ENCODE measurements at places on chromosomes 1 and 21. TPM values are rescaled to one million over a fixed set of nuclear protein-coding genes. Genes with fewer than 3 reads are reported as not detected.
A peak's percentile ranks its signal among the peaks of the same experiment; 100 is the strongest.

DNA sequence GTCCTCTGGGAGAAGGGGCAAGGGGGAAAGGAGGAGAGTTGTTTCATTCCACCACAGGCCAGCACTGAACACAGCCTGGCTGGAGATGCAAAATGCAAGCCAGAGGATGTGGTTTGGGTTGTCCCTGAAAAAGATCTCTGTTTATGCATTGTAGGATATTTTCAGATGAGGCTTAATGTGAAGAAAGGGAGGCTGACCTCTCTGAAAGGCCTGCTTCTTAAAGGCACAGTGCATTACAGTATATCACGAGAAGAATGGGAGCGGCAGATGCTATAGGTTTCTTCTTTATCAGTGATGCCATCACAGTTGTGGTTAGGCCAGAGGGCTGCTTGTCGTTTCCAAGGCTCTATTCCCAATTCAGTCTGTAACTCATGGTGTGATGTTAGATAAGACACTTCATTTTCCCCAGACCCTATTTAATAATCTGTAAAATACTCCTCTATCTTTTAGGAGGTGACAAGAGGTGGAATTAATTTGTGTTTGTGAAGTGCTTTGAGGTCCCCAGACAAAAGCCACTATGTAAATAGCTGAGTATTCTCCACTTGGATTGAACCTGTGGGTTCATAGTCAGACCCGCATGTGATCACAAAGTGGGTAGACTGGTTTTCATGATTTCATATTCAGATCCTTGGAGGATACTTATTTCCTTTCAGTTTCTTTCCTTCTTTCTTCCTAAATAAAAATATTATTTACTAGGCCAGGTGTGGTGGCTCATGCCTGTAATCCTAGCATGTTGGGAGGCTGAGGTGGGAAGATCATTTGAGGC is 76.5 kb upstream of the WDR26 start:
- no peaks in the 10 kb centered on the region for H3K27me3 ChIP-seq
- H3K4me1 ChIP-seq, result peaks cover 21% of the 10 kb centered on the region
- no peaks in the 10 kb centered on the region for H3K36me3 ChIP-seq
- no peak overlapping the region for H3K27ac ChIP-seq
- DNase-seq, result no peak

- H3K4me3 ChIP-seq, result no peak overlapping the region
- H3K4me1 ChIP-seq, result peaks cover 7% of the 10 kb centered on the region
- H3K27me3 ChIP-seq, result no peaks in the 10 kb centered on the region
- DNase-seq, result no peak
- H3K27ac ChIP-seq, result no peak overlapping the region
These were observed 101.3 kb upstream of the HMCN1 start for GRCh38 chr1:185632659-185633423.

DNA sequence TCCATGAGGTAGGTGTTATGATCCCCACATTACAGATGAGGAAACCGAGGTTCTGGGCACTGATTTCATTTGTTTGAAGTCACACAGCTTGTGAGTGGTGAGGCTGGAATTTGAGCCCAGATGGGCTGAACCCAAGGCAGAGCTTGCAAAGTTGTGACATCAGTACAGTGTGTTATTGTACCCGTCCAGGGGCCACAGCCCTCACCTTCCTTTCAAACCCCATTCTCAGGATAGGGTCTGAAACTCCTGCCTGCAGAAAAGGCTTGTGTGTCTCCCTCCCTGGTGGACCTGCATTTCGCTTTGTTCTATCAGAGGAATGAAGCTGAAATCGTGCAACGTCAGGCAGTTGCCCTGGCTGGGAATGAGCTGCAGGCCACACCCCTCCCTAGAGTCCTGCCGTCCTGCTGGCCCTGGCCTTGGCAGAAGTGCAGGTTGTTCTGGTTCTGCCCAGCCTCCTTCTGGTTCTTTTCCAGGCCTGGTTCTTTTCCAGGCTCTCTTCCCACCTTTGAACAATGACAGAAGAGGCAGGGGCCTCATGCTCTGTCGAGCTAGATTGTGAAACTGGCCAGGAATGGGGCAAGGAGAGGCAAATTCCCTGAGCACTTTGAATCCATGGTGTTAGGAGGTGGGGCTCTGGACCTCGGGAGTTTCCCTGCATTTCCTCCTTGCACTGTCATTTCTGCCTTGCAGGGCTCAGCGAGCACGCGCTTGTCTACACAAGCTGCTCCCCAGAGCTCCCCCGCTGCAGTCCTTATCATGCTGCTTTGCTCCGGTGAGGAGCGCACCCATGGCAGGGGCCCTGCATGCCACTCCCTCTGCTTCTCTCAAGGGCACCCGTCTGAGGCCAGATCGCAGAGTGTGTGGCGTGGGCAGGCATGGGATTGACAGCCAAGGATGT is 8.2 kb upstream of the MYOM3 start:
- H3K4me3 ChIP-seq, result no peak overlapping the region
- H3K4me1 ChIP-seq, result no peaks in the 10 kb centered on the region
- no peaks in the 10 kb centered on the region for H3K36me3 ChIP-seq
- no peak for DNase-seq
- no peak overlapping the region for H3K27ac ChIP-seq

DNA sequence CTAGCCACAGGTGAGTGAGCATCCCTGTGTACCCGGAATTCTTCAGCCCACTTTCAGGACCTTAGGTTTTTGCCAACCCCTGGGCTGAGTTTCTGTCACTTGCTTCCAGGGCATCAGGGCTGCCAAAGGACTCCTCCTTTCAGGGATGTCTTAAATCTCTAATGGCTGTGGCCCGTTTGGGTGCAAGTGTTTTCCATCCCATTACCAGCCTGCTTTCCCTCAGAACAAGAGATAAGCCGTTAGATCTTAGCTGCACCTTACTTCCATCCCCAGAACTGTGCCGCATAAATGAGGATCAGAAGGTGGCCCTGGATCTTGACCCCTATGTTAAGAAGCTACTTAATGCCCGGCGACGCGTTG is 652 bp downstream of the SNAPIN start:
- peak overlapping the region; percentile 62 for H3K27ac ChIP-seq
- peak overlapping the region; percentile 96 for H3K4me3 ChIP-seq
- peaks cover 6% of the 10 kb centered on the region for H3K4me1 ChIP-seq
- H3K36me3 ChIP-seq, result peaks cover 20% of the 10 kb centered on the region
- H3K27me3 ChIP-seq, result peaks cover 4% of the 10 kb centered on the region

- no peak overlapping the region for H3K27ac ChIP-seq
- peaks cover 14% of the 10 kb centered on the region for H3K27me3 ChIP-seq
- H3K36me3 ChIP-seq, result peaks cover 2% of the 10 kb centered on the region
- no peaks in the 10 kb centered on the region for H3K4me1 ChIP-seq
- DNase-seq, result no peak
These were observed 674 bp upstream of the AKR7A3 start for GRCh38 chr1:19289244-19289643.

DNA sequence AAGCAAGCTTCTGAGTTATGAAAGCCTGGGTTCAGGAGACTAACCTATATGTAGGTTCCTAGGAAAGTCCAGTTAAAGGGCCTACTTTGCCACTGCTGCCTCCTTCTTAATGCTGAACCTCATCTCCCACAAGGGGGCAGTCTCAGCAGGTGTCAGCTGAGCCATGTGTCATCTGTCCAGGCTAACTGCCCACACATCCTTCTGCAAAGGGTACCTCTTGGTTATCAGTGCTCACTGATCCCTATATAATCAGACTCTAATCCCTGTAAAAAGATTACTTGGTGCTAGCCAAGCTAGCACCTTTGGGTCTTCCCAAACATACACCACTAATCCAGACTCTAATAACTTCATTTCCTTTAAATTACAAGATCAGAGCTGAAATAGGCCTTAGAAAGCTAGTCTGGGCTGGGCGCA is 9.0 kb downstream of the PRDX1 start:
- DNase-seq, result peak; percentile 69
- H3K27me3 ChIP-seq, result peaks cover 2% of the 10 kb centered on the region
- H3K4me1 ChIP-seq, result no peaks in the 10 kb centered on the region
- H3K27ac ChIP-seq, result no peak overlapping the region
- no peak overlapping the region for H3K4me3 ChIP-seq

DNA sequence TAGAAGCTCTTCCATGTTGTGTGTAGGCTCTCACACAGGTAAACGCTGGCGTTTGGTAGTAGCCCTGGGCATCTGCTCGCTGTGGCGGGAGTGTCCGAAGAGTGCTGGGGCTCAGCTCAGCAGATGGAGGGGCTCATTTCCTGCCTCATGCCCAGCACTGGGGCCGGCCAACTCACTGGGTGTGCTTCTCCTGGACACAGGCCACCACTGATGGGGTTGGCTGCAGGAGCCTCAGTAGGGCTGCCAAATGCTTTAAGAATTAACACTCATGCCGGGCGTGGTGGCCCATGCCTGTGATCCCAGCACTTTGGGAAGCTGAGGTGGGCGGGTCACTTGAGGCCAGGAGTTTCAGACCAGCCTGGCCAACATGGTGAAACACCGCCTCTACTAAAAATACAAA is 20.9 kb downstream of the UQCRHL start:
- H3K4me1 ChIP-seq, result no peaks in the 10 kb centered on the region
- H3K27me3 ChIP-seq, result peaks cover 2% of the 10 kb centered on the region
- H3K4me3 ChIP-seq, result peak overlapping the region; percentile 67
- no peak overlapping the region for H3K27ac ChIP-seq
- DNase-seq, result no peak

The FMO4 gene
- 2.4 TPM for total RNA-seq

The C1QA gene
- total RNA-seq, result not detected

The XCL1 gene
- total RNA-seq, result not detected

The IVL gene
- total RNA-seq, result not detected

The MAP3K7CL gene
- total RNA-seq, result 1.0 TPM

The GNPAT gene
- total RNA-seq, result 47.1 TPM

The OVAAL gene
- total RNA-seq, result not detected
